ENCODE measurements at places on chromosomes 11 and 22. TPM values are rescaled to one million over a fixed set of nuclear protein-coding genes. Genes with fewer than 3 reads are reported as not detected.
A peak's percentile ranks its signal among the peaks of the same experiment; 100 is the strongest.

DNA sequence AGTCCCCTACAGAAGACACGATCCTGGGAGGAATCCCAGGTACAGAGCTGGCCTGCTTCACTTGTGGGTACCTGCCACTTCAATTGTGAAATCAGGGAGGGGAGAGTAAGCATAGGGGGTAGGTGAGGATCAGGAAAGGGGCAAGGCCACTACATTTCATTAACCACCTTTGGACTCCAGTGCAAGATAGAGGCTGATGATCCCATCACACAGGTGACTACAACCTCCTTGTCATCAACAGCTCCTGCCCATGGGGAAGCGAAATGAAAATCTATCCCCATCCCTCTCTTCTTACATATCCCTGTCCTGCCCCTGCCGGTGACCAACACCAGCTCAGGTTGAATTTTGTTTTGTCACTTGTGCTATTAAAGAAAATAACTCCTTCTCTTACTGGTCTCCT lies 64.7 kb upstream of the VPREB1 start:
- no peak for DNase-seq

DNA sequence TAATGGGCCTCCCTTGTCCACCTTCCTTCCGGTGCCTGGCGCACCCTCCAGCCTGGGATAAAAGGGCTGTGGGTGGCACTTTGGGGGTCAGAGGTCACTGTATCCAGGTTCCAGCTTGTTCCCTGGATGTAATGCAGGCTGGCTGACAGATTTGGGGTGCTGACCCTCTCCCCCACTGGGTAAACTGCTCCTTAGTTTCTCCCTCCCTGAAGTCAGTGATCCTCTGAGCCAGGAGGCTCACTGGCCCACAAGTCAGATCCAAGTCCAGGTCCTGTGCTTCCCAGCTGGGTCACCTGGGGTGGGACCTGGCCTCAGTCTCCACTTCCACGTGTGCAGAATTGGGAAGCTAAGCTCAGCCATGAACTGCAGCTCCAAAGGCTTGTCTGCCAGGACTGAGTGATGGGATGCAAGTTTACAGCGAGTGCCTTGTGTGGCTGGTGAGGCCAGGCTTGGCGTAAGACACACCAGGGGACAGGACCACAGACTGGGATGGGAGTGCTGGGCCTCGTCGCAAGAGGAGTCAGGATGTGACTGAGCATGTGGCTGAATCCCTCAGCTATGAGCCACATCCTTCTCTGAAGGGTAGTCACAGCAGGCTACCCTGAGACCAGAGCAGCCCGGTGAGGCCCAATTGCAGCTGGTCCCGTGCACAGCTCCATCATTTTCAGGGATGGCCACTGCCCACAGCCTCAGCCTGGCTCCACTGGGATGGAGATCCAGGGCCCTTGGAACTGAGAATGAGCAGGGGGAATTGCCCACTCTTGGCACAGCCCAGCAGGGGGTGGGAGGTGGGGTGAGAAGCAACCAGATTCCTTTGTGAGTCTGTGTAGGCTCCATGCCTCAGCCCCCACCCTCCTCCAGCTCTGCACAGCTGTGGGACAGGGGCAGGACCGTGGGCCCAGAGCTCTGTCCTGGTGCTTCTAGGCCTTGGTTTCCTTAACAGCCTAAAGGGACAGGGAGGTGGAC lies 7.2 kb downstream of the SHISA8 start:
- DNase-seq, result no peak

GRCh38 chr22:43227239-43227630 lies 40.3 kb upstream of the TTLL12 start:
- no peak for DNase-seq

DNA sequence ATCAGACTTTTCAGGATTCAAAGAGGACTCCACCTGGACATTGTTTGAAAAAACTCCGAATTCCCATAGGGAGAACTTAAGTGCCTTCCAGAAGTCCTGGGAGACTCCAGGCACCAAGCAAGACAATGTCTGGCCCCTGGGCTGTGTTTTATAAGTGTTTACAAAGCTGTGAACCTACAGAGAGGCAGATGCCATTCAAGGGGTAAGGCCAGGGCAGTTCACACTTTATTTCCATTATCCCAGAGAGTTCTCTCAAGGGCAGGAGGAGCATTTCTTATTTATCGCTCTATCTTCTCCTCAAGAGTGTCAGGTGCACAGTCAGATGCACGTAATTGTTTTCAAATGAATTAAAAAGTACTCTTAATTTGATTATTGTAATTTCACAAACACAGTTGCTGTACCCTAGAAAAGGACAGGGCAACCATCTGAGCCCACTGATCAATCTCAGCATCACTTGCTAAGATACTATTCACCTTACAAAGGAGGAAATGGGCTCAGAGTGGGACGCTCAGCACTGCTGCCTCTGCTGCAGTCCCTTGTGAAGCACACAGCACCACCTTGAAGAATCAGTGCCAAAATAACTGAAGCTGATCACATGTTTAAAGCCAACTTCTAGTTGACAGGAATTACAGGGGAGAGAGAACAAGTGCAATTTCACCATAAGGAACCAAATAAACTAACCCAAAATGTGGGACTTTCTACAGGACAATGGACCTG lies 35.0 kb downstream of the RASSF10 start:
- no peak for DNase-seq

GRCh38 chr11:70127653-70128434 lies 49.7 kb downstream of the ANO1 start:
- no peak for DNase-seq

GRCh38 chr11:15500643-15501042 lies 385.9 kb downstream of the INSC start:
- no peak for DNase-seq

GRCh38 chr11:69491071-69492031 lies 9.9 kb downstream of the LINC01488 start:
- DNase-seq, result no peak

DNA sequence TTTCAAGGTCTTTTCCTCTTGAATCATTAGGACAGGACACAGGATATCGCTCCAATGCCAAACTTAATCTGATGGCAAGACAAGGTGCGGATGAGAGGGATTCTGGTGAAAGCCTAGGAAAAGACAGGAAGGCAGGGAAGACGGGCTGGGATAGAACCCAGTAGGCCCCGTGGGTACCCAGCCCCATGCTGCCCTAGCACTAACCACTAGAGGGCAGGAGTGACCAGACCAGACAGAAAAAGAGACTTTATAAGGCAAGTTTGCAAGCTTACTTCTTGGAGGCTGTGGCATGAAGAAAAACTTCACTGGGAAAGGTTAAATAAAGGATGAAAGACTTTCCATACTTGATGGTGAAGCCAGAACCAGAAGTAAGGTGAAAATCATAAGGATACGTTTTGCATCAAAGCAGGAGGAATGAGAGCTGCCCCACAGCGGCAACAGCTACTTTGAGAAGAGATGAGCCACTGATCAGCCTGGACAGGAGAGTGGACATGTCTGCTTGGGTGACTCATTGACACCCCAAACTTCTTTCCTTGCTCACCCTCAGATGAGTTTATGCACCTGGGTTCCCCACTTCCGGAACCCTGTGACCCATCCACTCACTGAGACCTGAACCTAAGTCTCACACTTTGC lies 39.8 kb downstream of the SYN3 start:
- DNase-seq, result peak; percentile 42

- DNase-seq, result peak; percentile 52
These were observed 917 bp downstream of the RPS6KA4 start for GRCh38 chr11:64359712-64360445.

GRCh38 chr11:72684236-72684912 lies 10.2 kb upstream of the PDE2A start:
- peak; percentile 55 for DNase-seq

- DNase-seq, result peak; percentile 97
These were observed 128.8 kb downstream of the SGSM3 start for GRCh38 chr22:40499209-40499623.

DNA sequence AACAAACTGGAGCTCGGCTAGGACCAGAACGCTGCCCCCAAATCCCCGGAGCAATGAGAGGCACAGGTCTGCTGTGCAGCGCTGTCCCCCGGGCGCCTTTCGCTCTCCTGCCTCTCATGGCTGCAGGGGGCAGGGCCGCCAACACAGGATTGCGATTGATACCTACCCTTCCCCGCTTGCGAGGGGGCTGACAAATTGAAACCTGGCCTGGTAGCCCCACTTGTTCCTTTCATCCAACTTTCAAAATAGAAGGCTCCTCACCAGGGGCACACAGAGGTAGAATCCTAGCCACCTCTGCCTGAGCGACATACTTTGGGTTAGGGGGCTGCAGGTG lies 642 bp upstream of the CASTOR1 start:
- DNase-seq, result no peak

GRCh38 chr11:88689548-88690240 lies 352.2 kb upstream of the CTSC start:
- DNase-seq, result no peak

DNA sequence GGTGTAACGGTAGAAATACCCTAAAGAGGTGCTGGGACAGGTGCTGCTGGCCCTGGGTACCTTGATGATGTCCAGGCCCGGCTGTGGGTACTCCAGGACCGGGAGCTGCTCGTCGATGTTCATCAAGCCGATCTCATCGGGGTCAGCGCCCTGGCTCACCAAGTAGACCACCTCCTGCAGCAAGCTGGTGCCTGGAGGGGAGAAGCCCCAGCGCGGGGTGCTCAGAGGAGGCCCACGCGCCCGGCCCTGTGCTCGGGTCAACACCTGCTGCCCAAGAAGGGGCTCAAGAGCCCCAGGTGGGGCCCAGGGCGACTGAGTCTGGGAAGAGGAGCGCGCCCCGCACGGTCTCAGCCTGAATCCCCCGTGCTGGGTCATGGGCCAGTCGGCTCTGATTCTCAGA lies 20.6 kb downstream of the SULT4A1 start:
- DNase-seq, result no peak

DNA sequence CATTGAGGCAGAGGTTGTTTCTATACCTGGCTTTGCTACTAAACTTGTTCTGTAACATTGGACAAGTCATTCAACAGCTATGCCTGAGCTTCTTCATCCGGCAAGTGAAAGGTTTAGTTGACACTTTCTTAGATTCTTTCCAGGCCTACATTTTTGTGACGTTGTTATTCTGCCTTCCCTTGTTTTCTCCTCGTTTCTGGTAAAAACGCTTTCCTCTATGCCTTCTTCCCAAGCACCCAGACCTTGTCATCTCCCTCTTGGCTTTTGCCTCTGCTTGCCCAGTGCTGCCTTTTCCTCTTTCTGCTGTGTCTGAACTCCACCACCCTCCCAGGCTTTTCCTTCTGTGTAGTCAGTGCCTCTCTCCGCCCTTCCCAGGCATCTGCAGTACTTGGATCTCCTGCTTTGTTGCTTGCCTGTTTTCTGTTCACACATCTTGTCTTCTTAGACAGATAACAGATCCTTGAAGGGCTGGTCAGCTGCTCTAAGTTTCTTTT lies 1.4 kb upstream of the AMOTL1 start:
- no peak for DNase-seq

DNA sequence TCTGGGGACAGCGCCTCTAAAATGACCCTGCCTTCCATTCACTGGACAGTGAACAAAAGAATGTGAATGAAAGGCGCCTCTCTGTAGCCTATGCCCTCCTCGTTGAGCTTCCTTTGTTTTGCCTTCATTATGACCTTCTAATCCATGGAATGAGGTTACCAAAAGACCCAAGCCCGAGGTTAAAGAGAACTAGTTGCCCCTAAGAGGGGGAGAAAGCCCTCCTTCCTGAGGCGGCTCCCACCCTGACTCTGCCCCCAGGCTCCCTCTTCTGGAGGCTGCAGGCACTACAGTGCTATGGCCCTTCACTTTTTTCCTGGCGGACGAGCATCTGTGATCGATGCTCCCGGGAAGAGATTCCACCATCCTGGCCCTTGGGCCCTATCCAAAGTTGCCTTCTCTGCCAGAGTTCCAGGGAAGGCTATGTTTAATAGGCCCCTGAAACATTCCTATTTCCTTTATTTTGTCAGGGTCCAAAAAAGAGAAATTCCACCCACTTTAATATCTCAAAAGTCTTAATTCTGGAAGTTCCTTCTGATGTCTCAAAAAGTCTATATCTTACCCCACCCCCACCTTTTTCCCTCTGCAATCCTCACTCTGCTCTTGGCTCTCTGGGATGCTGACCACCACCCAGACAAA lies 147.3 kb downstream of the FEZ1 start:
- DNase-seq, result no peak

GRCh38 chr22:29265929-29266328 lies 1.9 kb downstream of the RHBDD3 start:
- no peak for DNase-seq

- peak; percentile 20 for DNase-seq
These were observed 4.4 kb upstream of the IGLL5 start for GRCh38 chr22:22883090-22883727.

GRCh38 chr11:128963744-128964325 lies 21.2 kb upstream of the TP53AIP1 start:
- no peak for DNase-seq

DNA sequence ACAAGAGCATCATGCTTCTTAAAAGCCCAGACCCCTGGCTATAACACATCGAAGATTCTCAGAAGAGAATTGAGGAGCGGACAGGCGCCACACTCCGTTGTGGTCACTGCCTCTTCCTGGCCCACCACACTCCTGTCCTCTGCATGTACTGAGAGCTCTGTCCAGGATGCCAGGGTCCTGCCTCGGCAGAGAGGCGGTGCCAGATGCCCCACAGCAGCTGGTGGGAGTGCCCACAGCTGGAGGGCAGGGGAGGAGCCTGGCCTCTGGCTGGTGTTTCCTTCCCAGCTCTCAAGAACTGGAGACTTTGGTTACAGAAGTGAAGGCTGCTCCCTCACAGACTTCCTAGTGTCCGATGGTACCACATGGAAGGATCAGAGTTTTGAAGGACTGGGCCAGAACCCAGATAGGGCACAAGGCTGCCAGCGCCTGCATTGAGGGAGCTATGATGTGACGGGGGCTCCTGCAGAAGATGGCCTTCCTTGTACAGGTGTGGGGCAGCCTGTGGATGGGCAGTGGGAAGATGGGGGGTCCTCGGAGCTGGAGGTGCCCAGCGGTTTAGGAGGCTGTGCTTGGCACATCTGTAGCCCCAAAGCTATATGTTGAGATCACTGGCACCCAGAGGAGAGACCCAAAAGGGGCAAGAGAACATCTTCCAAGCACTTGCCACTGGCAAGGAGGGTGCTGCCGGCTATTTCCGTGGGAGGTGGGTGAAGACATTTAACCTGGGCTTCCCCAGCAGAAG lies 19.4 kb downstream of the RSPH14 start:
- no peak for DNase-seq

DNA sequence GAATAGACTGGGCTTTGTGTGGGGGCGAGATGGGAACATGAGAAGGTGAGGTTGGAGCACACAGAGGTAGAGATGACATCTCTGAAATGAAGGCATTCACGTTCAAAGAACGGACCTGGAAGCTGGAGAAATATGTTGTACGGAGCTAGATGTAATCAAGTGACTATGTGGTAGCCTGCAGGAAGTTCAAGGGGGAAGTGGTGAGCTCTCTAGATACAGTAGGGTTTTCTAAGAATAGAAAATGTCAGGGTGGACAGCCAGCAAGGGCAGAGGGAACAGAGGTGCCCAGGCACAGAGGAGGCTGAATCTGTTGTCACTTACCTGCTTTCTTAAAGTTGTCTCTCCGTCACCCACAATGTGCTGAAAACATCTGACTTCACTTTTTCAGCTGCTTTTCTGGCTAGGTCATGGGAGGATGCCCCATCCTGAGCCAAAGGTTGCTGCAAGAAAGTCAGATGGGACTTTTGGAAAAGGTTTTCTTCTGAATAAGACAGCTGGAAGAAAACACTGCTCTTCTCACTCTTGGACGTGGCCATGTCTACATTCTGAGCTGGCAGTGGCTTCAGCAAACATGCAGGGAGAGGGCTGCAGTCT lies 171.5 kb upstream of the B3GAT1 start:
- DNase-seq, result no peak

DNAJB7 gene
- total RNA-seq, result not detected

GRAP2 gene
- total RNA-seq, result 0.61 TPM

MRPL17 gene
- total RNA-seq, result 79.8 TPM

TRIM64 gene
- not detected for total RNA-seq

LRRC55 gene
- not detected for total RNA-seq

KCNJ5 gene
- total RNA-seq, result not detected

TYMP gene
- total RNA-seq, result 12.6 TPM

TPBGL gene
- total RNA-seq, result not detected

C11orf21 gene
- total RNA-seq, result not detected

C22orf31 gene
- not detected for total RNA-seq

OR2AG2 gene
- not detected for total RNA-seq
